ENCODE measurements at places on chromosomes 12 and 14. TPM values are rescaled to one million over a fixed set of nuclear protein-coding genes. Genes with fewer than 3 reads are reported as not detected.

DNA sequence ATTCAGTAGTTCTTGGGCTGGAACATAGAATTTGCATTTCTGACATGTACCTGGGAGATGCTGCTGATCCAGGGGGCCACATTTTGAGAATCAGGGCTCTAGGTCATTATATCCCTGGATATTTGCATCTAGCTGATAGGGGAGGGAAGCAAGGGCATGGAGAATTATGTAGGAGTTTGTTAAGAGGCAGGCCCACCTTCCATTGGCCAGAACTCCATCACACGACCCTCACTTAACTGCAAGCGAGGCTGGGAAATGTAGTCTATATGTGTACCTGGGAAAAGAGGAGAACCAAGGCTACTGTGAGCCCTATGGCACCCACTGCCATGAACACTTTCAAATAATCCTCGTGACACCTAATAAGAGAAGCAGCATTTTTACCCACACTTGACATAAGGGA is 657.6 kb downstream of the MED13L start:
- no peak for DNase-seq

DNA sequence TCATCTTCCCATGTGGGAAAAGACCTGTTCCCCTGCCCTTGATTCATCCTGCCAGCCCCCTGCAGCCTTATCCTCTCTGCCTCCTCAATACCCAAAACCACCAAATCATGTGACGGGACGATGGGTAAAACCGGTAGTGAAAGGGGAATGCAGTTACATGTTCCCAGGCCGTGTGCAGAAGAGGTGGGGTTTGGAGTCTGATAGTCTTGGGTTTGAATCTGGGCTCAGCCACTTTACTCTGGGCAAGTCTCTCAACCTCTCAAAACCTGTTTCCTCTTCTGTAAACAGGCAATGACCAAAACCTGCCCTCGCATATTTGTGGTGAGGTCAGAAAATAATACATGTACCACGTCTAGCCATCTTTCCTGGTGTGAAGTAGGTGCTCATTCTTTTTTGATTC is 123.0 kb downstream of the PLXNC1 start:
- DNase-seq, result no peak

- no peak for DNase-seq
Observed at GRCh38 chr12:94864987-94865386, 138.5 kb downstream of the NDUFA12 start.

DNA sequence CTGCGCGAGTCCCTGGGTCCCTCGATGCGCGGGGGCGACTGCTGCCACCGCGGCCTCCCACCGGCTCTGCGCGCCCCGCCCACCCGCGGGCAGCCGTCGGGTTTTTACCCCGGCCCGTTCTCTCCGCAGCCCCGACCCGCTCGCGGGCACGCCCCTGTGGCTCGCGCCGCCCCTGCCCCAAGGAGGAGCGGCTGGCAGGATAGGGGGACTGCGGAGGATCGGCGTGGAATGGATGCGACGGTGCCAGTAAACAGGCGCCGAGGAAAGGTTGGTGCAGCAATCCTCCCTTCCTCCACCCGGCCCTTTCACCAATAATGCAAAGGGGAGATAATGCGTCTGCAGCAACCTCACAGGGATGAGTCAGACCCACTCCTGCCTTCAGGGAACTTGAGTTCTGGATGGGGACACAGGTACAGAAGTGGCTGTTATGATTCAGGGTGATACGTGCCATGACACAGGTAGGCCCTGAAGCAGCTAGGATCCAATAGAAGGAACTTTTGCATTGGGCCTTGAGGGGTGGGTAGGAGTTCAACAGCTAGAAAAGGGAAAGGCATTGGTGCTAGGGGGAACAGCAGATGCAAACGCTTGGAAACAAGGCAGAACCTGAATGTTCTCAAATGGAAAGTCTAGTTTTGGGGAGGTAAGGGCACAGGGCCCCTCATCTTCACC is 554 bp upstream of the DEGS2 start:
- DNase-seq, result no peak

Gene CLEC2A
- not detected for total RNA-seq
